ENCODE measurements at places on chromosomes 6 and 20.

DNA sequence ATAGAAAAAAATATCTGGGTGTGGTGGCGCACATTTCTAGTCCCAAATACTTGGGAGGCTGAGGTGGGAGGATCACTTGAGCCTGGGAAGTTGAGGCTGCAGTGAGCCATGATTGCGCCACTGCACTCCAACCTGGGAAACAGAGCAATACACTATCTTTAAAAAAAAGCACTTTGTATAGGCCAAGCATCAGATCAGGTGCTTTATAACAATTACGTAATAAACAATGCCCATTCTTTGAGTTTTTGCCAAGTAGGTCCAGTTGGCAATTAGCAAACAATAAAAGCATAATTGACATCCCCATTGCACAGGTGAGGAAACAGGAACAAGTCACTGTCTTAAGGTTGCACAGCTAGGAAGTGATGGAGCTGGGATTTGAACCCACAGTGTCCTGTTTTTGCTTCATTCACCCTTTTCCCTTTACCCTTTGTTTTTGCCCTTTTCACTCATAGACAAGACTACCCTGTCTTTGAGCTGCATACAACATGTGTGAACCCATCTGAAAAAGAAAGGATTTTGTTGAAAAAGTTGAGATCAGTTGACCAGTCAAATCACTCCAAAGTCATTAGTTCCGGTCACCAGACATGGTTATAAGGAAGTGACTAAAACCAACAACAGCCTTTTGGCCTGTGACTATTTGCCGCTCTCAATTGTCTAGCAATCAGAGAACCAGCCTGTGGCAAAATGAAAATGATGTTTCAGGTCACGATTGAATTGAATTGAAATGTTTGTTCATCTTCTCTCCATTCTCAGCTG is 303.6 kb downstream of the TFAP2C start:
- no peak for DNase-seq

GRCh38 chr20:56228021-56228420 is 20.5 kb upstream of the MC3R start:
- DNase-seq: no peak

- DNase-seq: peak; percentile 97
Observed at GRCh38 chr20:47315339-47316056, 41.0 kb downstream of the ZMYND8 start.

- peak; percentile 74 for DNase-seq
Observed at GRCh38 chr6:157089258-157089657, 234.1 kb downstream of the TMEM242 start.

- no peak for DNase-seq
Observed at GRCh38 chr6:44635486-44635885, 248.0 kb downstream of the CDC5L start.

- no peak for DNase-seq
Observed at GRCh38 chr6:38827024-38827423, 111.9 kb downstream of the DNAH8 start.
